HCEC 1CT (cell line): ENCODE measurements at places on chromosomes 1 and 21.

DNA sequence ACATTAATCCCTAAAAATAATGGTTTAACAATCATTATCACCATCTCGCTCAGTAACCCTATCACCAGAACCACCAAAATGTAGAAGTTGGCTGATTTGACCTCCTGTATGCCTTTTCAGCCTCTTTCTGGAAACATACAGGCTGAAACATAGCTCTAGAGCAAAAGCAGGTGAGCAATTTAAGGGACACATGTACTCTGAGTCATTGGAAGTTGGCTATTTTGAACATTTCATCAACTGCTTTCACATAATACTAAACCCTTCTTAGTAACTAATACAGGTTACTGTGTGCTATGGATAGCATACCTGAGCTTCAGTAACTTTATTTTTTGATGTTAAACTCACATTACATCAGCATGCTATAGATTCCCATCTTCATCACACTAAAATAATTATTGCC lies 19.8 kb upstream of the DDAH1 start:
- no peak for DNase-seq

- DNase-seq: no peak
These were observed 17.0 kb downstream of the DHRS3 start for GRCh38 chr1:12600880-12601633.

GRCh38 chr1:233114860-233115259 lies 164.4 kb downstream of the NTPCR start:
- DNase-seq: no peak

DNA sequence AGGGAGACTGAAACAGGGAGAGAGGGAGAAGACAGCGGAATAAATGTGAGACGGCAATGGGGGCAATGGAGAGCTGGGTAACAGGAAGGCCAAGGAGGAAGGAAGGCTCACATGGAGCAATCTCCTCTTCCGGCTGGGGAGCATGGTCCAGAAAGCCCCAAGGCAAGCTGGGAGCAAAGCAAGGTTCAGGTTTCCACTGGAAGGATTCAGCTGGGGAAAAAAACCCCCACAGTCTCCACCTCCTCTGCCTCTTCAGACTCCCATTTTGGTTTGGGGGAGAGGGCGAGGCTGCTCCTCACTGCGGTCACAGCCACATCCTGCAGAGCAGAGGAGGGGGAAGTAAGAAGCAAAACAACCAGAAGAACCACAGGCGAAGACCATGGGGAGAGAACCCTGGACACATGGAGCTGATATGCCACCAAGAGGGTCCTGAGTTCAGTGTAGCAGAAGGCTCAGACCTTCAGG lies 650 bp downstream of the TNFAIP8L2 start:
- DNase-seq: no peak

- DNase-seq: peak; percentile 72
These were observed 80.4 kb downstream of the ADARB1 start for GRCh38 chr21:45154511-45155508.

DNA sequence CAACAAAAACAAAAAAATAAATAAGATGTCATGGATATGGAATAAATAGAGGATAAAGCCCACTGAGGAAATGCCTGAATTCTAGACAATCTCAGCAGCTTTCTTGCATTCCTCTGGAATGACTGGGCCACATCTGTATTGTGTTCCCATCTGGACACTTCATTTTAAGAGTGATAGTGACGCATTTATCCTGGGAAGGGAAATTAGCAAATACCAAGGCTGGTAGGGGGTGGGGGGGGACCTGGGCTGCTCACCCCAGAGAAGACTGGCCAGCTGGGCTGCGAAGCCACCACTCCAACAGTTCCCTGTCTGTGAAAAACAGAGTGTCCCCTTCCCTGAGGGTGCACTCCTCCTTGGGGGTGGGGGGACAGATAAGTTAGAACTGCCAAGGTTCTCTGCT lies 106.3 kb downstream of the HIVEP3 start:
- DNase-seq: peak; percentile 58

DNA sequence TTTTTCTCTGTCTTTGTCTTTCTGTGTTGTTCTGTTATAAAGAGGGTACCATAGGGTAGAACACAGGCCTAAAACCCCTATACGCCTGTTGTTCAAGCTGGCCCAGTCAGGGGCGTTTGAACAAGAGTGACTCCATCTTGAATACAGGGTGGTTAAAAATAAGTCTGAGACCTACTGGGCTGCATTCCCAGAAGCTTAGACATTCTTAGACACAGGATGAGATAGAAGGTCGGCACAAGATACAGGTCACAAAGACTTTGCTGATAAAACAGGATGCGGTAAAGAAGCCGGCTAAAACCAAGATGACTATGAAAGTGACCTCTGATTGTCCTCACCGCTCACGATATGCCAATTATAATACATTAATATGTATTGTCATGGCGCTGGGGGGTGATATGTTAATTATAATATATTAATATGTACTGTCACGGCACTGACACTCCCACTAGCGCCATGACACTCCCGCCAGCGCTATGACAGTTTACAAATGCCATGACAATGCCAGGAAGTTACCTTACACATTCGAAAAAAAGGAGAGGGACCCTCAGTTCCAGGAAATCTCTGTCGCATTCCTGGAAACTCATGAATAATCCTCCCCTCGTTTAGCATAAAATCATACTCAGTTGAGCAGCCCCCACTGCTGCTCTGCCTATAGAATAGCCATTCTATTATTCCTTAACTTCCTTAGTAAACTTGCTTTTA lies 58.5 kb upstream of the KLHDC7A start:
- DNase-seq: no peak

DNA sequence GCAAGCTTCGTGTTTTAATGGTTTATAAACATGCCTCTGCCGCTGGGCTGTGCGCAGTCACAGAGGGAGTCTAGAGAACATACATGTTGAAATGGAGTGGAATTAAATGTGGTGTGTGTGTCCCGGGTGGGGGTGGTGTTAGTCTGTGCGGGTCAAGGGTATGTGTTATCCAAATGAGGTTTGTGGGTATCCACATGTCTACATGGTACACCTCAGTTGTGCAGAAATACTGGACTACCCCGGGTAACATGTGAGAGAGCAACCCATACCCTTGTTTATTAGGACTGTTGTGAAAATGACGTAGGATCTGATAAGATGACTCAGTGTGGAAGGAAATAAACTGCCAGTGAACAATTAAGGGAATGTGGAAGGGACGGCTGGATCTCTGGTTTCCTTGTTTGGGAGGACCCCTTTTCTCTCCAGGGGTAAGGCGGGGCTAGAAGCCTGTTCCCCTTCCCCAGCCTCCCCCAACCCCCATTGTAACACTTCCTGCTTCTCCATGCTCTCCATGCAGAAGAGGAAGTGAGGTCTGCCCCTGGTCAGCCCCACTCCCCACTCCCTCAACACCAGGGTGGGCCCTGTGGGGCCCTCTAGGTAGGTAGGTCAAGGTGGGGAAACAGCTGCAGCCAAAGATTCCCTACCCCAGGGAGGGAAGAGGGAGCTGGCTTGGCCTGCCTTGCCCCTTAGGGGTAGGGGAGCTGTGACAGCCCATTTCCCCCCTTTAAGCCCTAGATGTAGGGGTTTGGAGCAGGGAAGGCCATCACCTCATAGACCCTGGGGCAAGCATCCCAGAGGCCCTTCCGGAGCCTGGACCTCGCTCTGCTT lies 690 bp downstream of the EPS8L3 start:
- DNase-seq: peak; percentile 55

DNA sequence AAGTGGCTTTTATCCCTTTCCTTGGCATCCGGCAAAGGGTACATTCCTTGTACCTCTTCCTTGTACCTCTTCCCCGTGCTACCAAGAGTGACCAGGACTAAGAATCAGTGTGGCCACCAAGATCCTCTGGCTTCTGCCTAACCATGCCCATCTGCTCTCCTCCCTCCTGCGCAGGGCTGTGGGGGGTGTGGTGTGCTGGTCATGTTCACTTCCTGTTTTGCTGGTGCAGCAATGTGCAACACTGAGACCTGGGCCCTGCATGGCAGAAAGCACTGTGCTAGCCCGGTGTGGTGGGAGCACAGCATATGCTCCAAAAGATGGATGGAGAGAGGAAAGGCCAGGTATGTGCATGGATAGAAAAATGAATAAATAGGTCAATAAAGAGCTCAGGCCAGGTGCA lies 33.3 kb upstream of the TENT5C start:
- no peak for DNase-seq

GRCh38 chr1:16387201-16388188 lies 20.5 kb downstream of the SZRD1 start:
- no peak for DNase-seq

- peak; percentile 19 for DNase-seq
These were observed 94.5 kb downstream of the SYT2 start for GRCh38 chr1:202615501-202616354.

DNA sequence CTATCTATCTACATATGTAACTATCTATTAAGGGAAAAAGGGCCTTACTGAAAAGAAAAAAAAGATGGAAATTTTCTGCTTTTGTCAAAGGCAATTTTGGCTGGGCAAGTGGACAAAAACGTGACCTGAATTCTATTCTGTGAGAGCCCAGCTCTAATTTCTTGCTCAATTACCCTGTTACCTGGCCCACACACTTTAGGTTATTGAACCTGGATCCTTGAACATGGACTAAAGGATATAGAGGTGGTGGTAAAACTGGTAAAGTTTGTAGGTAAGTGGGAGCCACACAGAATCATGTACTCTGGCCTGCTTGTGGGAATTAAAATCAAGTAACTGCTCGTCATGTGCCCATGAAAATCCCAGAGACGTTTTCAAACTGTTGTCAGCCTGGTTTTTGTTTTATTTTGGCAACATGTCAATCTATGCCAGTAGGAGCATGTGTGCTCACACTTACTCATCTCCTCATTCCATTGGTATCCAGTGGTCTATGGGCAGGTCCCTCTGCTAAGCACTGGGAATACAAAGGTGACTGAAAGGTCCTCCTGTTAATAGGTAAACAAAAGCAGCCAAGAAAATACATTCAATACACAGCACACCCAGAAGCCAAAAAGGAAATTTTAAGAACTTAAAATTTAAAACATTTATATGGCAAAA lies 113.7 kb upstream of the WARS2 start:
- peak; percentile 6 for DNase-seq

GRCh38 chr1:116360429-116361173 lies 12.4 kb upstream of the ATP1A1 start:
- peak; percentile 50 for DNase-seq

DNA sequence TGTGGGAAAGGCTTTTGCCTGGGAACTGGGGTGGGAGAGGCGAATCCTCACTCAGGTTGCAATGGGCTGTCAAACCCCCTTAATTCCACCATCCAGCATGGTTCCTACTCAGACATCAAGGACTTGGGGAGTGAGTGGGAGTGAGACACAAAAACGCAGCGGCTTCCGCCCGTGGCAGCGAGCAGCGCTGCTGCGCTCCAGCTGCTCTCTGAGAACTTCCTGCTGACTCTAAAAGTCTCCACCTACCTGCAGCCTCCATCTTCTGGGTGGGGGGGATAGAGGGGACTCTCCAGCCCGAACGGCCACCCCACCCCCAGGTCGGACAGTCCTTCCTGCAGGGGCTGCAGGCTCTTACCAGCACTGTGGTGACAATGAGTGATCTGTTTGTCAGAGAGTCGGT lies 184.4 kb downstream of the GRIK3 start:
- DNase-seq: no peak

DNA sequence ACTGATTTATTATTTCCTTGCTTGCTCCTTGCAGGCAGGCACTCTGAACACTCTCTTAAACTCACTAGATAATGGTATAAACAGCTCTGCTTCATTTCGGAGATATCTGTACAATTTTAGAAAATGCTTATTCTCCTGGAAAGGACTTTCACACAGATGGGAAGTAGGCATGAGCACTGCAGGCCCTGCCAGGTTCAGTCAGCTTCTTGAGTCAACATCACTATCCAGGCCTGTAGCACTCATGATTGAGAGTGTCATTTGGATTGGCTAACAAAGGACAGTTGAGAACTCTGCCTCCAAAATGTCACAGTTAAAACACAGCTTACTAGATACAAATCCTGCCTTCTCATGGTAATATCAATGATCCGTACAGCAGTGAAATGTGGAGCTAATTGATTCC lies 181.9 kb downstream of the CYYR1 start:
- no peak for DNase-seq

DNA sequence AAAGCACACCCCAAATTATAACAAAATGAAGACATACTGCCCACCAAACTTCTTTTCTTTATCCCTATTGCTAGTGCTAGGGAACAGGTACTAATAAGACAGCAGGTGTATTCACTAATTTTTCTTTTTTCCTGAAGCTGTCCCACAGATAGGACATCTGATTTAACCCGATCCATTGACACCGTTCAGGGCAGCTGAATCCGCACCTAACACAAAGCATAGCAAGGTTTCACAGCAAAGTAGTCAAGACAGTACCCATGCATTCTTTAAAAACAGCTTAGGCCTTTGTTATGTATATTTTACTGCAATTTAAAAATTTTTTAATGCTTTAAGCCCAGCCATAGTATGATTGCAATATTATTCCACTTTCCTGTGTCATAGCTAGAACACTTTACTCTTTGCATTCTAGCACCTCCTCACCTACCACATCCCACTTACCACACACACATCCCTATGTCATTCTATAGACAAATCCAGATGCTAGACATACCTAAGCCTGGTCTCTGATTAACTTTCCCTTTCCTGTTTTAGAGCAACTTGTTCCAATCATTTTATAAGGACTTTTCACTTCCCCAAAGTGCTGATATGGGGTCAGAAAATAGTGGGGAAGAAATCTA lies 40.4 kb downstream of the GATAD2B start:
- no peak for DNase-seq

DNA sequence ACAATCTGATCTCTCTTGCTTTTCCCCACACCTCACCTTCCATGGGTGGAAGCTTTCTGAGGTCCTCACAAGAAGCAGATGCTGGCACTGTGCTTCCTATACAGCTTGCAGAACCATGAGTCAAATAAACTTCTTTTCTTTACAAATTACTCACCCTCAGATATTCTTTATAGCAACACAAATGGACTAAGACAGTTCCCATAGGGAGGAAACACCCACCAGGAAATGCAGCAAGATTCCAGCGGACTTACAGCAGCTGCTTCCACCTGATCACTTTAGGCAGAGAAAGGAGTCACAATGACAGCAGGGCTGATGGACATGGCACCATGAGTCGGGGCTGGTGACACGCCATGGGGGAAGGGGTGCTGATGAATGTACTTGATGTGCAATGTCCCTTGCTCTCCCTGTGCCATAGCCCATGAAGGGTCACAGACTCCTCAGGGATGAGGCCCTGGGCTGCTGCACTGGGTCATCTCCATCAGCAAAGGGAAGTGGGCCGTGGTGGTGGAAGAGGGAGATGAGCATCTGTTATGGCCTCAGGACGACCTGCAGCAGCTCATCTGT lies 53.9 kb downstream of the PRSS38 start:
- DNase-seq: peak; percentile 2

DNA sequence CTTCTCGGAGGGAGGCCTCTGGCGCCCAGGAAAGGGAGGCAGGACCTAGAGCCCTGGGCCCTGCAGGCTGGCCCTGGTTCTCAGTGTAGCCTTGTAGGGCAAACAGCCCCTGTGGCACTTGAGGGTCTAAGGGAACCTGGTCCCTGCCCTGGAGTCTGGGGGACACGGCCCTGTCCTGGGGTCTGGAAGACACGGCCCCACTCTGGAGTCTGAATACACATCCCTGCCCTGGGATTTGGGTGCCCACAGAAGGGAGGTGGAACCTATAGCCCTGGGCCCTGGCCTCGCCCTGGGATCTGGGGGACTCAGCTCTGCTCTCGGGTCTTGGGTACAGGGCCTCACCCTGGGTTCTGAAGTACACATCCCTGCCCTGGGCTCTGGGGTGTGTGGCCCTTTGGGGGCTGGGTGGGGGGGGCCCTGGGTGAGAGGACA lies 97.9 kb downstream of the OBSCN start:
- no peak for DNase-seq
